ENCODE measurements at places on chromosomes 3 and 15.
A peak's percentile ranks its signal among the peaks of the same experiment; 100 is the strongest.

GRCh38 chr3:165502707-165503106 lies 306.5 kb upstream of the SLITRK3 start:
- no peak for DNase-seq

DNA sequence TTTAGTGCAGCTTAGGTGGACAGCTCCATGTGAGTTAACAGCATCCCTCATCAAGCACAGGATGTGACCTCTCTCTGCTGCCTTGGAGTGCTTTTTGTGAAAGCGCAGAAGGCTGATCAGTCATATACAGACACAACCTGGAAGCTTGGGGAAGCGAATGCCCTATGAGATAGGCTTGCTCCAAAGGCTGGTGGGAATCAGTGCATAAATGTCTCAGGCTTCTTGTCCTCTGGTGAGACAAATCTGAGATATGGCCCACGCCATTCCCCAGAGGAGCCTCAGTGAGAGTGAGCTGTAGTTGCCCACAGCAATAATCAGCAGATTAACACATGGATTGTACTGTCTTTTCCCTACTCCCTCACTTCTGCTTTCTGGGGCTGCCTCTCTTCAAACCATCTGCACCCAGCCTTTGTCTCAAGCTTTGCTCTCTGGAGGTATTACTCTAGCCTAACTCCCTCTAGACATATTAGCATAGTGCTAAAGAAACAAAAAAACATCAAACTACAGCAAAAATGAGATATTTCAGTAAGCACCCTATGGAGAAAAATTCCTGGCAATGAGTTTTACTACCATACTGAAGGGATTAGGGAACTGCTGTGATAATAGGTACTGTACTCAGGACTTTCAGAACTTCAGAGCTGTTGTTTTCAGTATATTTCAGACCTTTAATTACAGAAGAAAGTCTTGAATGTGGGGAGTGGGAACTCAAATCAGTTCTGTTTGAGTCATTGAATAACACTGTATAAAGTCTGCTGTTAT lies 113.7 kb downstream of the OXSM start:
- DNase-seq: no peak

DNA sequence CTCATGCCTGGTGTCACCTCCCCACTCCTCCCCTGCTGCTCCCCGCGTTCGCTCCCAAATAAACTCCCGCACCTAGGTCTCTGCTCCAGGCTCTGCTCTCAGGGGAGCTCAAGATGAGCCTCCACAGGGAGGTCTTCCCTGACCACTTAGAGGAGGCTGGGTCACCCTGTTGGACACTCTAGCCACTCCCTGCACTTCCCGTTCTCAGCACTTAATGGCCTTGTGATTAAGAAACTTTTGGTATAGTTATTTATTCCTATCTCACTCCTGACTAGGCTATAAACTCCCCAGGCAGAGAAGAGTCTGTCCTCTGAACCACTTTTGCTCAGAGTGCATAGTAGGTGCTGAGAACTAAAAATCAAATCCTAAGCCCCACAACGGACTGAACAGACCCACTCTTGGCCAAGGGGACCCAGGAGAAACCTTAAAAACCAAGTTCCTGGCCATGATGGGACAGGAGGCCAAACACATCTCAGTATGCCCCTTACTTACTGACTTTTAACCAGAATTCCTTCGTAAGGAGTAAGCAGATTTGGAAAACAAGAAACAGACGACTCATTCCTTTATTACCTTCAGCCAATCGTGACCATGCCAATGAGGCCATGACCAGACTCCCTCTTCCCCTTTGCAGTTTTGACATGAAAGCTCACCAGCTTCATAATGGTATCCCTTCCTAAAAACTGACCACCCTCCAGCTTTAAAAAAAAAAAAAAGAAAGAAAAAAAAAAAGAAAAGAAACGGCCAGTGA lies 69.0 kb upstream of the HRH1 start:
- DNase-seq: no peak

DNA sequence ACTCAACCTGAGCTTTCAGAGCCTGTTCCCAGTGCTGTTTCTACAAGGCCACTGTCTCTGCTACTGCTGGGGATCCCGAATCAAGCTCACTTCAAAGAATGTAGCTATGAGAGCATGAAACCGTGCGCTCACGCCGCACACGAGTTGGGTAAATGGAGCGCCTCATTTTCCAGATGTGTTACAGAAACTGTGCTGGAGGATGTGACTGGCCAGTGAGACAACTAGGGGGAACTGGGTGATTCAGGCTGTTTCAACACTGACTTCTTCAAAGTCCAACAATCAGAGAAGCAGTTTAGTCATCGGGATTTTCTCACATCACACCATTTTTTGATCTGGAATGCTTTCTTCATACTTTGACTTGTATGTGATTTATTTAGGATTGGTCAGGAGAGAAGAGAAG lies 3.5 kb downstream of the ZNF710 start:
- no peak for DNase-seq

GRCh38 chr3:55885721-55886120 lies 398.6 kb upstream of the WNT5A start:
- peak; percentile 13 for DNase-seq

DNA sequence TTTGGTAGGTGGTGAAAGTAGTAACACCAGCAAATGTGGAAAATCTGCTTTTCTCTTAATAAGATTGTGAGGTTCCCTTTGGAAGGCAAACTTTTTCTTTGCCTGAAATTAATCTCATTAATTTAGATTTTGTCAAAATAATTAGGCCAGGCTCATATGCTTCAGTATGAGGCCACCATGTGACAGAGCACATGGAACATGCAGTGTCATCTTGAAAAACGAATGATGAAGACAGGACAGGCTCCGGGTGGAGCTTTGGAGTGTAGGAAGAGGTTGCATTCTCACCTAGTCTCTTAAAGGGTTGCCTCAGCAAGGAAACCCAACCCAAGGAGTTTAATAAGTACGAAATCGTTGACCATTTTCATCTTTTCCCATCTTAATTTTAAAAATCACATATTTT lies 18.6 kb upstream of the LZTFL1 start:
- DNase-seq: no peak

DNA sequence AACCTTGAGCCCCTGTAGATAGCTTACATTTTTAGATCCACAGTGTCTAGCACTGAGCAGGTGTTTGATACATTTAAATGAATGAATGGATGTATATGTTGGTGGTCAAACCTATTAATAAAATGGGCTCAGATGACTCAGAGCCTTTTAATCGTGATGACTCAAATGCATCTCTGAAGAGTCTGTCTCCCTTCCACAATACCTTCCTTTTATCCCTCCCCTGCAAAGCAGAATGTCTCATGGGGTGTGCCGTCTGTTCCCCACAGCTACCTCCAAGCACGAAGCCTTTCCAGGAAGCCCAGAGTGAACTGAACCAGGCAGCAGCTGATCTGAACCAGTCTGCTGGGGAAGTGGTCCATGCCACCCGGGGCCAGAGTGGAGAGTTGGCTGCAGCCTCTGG lies 303.5 kb upstream of the TPM1 start:
- DNase-seq: no peak

GRCh38 chr3:188824566-188824965 lies 347.2 kb upstream of the TPRG1 start:
- DNase-seq: no peak

- no peak for DNase-seq
These were observed 11.8 kb downstream of the MRAS start for GRCh38 chr3:138359919-138360868.

DNA sequence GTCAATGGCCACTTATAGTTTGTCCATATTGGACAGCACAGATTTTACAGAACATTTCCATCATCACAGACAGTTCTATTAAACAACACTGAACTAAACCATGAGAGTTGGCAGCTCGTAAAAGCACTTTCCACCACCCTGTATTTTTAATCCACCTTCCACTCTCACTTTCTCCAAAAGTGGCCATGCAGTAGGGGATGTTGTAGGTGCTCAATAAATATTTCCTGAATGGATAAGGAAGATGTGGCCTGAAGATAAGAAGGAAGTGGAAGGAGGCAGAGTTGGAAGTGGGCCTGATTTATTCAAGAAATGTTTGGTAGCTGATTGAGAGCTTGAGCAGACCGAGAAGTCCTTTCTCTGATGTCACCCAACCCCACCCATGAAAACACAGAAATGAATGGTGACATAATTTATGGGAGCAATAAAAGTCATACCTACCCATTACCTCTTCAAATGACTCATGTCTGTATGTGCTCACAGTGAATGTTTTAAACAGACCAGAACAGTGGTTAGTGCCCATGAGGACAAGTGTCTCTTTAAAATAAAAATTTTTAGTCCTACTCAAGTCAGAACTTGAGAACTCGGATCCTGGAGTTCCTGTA lies 39.6 kb upstream of the CTNNB1 start:
- peak; percentile 65 for DNase-seq

DNA sequence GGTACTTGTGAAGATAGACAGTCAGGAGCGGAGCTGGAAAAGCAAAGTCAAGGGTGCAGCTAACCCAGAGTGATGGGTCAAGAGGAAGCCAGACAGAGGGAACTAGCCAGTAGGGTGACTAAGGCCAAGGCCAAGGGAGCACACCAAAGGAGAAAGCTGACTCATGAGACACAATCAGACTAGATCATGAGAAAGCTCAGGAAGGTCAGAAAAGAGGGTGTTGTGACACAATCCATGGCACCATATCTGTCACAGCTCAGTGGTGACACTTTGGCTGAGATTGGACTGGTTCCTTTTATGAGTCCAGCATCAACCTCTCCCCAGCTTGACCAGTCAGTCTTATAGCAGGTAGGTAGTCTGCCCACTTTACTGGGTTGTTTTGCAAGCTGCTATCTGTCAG lies 22.2 kb downstream of the P2RY1 start:
- no peak for DNase-seq

GRCh38 chr3:140146668-140147067 lies 211.7 kb downstream of the CLSTN2 start:
- DNase-seq: no peak

DNA sequence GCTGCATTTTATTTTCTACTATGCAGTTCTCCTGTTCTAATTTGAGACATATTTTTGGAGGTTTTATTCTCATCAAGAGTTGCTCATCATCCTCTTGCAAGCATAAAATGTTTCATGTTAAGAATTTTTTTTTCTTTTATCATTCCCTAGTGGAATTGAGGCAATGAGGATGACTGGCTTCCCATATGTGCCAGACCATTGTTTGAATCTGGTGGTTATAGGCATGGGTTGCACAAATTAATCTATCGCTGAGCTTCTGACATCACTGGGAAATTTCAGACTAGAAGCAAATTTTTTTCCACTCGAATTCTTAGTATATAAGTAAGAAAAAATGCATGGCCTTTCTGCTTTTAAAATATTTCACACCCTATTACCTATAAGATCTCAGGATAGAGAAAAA lies 279.1 kb upstream of the PLSCR5 start:
- DNase-seq: no peak

- DNase-seq: peak; percentile 56
These were observed 7.2 kb downstream of the CLCN2 start for GRCh38 chr3:184354121-184354728.

- DNase-seq: no peak
These were observed 327.9 kb downstream of the PTPRG start for GRCh38 chr3:61889259-61889658.

GRCh38 chr15:64623347-64623996 lies 151.9 kb downstream of the RBPMS2 start:
- DNase-seq: no peak

- DNase-seq: peak; percentile 30
These were observed 1026.6 kb downstream of the ROBO1 start for GRCh38 chr3:78741066-78741645.

DNA sequence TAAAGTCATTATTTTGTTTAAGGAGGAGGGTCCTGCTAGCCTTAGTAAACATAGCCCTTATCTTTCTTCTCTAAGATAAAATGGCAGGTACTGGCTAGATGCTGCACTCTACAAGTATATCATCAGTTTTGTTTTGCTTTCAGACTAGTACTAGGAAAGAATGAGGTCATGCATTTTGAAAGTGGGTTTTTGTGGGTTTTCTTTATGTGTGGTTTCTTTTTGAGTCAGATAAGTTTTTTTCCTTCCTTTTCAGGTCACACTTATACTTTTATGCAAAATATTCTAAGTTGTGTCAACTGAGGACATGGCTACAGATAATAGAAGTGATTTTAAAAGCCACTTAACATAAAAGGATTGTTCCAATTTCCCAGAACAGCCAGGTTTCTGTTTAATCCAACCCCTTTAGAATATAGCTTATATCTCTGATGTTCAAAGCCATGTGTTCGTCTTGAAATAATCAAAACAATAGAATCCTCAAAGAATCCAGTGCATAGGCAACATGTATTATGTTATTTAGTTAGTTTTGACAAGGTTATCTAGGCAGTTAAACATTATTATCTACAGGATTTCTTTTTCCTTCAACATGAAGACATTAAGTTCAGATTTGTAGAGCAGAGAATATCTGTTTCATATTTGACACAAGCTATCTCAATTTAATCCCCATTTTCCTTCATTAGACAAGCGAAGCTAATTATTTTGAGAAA lies 406.2 kb downstream of the RBMS3 start:
- DNase-seq: no peak

- no peak for DNase-seq
These were observed 97.7 kb upstream of the ATP2B2 start for GRCh38 chr3:10602769-10603768.

DNA sequence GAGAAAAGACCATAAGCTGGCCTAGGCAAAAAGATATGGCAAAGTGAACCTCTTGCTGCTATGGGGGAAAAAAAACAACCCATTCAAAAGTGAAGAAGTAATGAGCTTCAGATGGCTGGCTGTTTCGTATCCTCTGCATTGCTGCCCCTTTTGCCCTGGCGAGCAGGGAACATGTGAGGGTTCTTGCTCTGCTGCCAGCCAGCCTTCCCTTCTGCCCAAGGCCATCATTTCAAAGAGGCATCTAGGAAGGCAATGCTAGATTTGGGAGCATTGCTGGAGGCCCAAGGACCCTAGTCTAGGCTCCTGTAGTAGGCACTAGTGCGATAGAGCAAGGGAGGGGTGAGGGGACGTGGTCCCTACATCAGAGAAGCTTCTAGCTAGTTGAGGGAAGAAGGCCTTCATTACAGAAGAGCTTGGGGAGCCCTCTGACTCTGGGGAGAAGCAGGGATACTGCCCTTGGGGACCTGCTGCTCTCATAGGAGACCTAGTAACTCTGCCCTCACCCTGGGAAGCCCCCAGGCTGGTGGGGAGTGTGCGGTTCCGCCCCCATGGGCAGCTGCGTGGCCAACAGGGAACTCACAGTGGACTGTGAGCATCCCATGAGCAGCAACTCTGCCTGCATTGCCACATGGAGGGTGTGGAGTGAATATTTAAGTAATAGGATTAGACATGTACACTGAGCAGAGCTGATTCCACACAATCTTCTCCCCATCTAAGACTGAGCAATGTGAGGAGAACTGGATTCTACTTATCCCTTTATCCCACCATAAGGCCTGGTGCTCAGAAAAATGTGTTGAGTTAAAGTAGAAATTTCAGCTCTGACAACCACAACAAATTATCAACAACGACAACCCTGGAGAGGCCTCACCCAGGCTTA lies 21.3 kb downstream of the ITGA11 start:
- no peak for DNase-seq

- no peak for DNase-seq
These were observed 27.2 kb upstream of the TNIK start for GRCh38 chr3:171487382-171487781.

GRCh38 chr3:10454907-10455544 lies 50.4 kb downstream of the ATP2B2 start:
- no peak for DNase-seq
